ENCODE measurements at places on chromosomes 11 and 22. TPM values are rescaled to one million over a fixed set of nuclear protein-coding genes. Genes with fewer than 3 reads are reported as not detected.

GRCh38 chr11:85835263-85835662 is 19.9 kb upstream of the CCDC83 start:
- no peak for DNase-seq

The OR52N1 gene
- polyA plus RNA-seq, result not detected

The MS4A4A gene
- 4.7 TPM for polyA plus RNA-seq

- no peak for DNase-seq
These were observed 225.3 kb upstream of the B3GAT1 start for GRCh38 chr11:134637091-134638015.

The TEX54 gene
- 0.28 TPM for polyA plus RNA-seq

GRCh38 chr11:9884601-9885000 is 220.7 kb downstream of the SWAP70 start:
- DNase-seq, result no peak

The FIBIN gene
- 22.2 TPM for polyA plus RNA-seq

The OMP gene
- polyA plus RNA-seq, result 0.25 TPM

- no peak for DNase-seq
These were observed 6.1 kb downstream of the IFITM10 start for GRCh38 chr11:1744137-1744886.

- DNase-seq, result no peak
These were observed 260.0 kb downstream of the SOX6 start for GRCh38 chr11:16096336-16096735.

GRCh38 chr22:19612866-19613572 is 88.8 kb upstream of the CLDN5 start:
- DNase-seq, result no peak

DNA sequence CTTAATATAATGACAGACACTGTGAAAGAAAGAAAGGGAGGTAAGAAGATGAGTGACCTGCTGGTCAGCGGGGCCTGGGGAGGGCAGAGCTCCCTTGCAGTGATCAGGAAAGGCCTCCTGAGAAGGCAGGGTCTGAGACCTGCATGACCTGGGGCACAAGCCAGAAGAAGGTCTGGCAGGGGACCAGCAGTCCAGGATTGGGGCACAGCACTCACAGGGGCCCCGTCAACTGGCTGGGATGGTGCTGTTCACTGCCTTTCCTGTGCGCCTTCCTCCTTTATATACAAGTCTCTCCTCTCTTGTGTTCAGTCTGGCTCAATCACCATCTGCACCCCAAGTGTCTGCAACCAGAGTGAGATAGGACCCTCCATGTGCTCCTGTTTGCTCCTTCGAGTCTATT is 22.2 kb upstream of the SCARF2 start:
- no peak for DNase-seq

The C11orf16 gene
- polyA plus RNA-seq, result 0.38 TPM

DNA sequence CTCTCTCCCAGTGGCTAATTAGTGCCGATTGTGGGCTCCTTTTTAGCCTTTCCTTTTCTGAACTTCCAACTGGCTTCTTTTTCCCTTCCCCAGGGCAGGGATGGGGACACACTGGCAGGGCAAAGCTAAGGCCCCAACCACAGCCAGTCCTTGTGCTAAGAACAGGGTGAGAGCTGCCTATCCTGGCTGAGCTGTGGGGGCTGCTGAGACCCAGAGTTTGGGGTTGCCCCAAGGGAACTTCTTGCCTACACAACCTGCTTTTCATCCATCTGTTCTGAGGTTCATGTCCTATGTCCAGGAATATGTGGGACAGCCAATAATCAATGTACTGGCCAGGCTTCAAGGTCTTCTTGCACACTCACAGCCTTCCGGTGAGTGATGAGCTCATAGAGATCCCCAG is 10.0 kb upstream of the TPBGL start:
- no peak for DNase-seq

The ACR gene
- 0.25 TPM for polyA plus RNA-seq

GRCh38 chr11:69044111-69045013 is 4.4 kb upstream of the TPCN2 start:
- DNase-seq, result peak; percentile 72

The SLC22A6 gene
- 34.7 TPM for polyA plus RNA-seq

DNA sequence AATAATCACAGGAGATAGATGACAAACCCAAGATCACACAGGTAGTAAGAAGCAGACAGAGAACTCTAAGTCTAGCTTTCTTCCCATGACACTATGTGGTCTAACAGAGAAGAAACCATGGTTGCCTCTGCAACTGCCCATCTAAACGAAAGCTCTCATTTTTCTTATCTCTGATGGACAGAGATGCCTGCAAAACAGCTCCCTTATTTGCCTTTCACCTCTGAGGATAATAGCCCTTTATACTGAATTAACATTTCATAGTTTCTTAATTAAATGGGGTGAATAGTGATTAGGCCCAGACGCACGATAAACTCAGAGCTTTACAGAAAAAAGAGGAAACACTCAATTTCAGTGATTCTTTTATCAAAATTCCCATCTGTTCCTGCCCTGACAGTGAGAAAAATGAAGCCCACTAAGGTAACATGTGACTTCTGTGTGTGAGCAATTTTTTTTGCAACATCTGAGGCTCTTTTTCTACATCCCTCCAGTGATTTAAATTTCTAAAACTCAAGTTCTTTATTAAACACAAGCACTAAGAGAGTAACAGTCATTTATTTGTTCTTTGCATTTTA is 24.6 kb downstream of the OR2AG2 start:
- no peak for DNase-seq

- no peak for DNase-seq
These were observed 3.6 kb upstream of the MAPK8IP1 start for GRCh38 chr11:45881708-45882368.

GRCh38 chr11:133600786-133601185 is 68.5 kb upstream of the OPCML start:
- no peak for DNase-seq

DNA sequence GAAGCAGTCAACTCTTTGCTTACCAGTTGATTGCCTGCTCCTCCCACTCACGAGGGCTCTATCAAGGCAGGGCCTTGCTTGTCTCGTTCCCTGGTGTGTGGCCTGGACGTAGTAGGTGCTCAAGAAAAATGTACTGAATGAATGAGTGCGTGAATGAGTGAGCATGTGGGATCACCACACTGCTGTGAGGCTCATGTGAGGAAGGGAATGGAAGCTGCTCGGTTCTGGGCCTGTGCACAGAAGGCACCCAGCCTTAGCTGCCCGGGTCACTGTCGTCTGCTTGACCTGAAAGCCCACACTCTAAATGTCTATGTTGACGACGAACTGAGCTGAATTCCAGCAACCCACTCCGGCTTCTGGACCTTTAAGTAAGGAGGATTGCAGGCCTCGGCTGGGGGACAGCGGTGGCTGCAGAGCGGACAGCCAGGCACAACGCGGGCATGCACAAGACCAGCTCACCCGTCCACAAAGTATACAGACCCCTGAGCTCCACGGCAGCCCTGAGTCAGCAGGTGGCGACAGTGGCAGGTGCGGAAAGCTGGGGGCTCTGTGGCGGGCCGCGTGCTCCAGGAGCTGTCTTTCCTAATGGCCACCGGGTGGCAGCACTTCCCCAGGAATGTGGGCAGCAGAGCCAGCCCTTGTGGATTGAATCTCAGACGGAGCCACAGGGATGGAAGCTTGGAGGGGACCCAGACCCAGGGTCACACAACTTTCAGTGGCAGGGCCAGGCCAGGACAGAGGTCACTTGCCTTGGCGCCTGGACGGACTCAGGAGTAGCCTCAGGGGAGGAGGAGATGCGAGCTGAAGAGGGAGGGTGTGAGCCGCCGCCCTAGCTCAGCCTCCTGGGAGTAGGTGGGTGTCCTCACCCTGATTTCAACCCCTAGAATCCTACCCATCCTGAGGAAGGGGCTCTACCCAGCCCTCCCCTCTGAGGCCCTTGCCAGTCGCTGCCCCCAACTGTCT is 5.0 kb upstream of the PICK1 start:
- peak; percentile 65 for DNase-seq

The SCN3B gene
- 1.6 TPM for polyA plus RNA-seq

DNA sequence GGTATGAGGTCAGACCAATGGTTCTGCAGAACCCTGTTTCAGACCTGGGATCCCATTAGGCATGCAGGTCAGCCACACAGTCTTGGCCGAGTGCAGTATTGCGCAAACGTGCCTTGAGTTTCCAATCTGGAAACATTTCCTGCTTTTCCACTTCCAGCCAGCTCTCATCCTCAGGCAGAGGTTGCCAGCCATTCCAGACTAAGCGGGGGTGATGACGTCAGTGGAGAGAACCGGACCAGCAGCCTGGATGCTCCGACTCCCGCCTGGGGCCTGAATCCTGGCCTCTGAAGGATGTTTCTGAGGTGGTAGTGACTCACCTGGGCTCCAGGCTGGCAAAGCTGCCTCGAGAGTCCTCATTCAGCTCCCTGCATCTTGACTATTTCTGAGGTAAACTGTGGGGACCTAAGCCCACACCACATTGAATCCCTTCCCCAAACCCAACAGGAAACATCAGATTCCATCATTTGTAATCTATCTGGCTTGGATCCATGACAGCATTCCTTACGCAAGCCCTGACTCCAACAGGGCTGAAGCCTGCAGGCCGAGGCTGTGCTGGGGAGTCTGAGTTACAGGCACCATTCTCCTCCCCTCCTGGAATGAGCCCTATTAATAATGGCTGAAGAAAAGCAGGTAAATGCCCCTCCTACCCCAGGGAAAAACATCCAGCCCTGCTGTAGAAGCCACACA is 83.0 kb downstream of the ABTB2 start:
- peak; percentile 49 for DNase-seq

DNA sequence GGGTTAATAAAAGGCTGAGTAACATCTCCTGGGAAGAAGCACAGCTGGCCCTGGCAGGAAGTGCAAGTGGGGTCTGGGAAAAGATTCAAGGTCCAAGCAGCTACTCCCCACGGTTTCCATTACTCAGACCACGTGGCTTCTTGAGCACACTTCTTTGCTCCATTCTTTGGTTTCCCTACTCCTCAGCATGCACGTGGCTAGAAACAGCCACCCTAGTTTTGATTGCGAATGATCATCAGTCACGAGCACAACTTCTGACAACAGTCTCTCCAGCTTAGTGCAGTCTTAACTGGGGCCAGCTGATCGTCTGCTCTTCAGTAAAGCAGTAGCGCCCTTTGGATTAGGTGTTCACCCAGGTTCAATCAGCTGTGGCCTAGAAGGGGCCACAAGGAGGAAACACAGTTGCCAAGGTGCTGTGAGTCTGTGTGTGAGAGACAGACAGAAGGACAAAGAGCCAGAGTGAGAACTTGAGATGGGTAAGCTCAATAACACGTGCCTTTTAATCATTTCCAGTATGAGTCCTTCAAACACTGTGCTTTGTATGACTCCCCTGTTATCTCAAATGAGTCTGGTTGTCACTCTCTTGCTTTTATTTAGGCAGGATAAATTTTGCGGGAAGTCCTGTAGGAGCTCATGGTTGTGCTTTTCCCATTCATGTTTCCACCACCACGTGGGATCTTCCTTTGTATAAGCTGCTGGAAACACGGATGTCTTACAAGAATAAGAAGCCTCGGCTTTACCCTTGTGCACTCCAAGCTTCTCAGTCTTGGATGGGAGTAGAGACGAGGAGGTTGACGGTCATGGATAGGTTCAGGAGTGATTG is 901 bp upstream of the PARVA start:
- DNase-seq, result no peak

- no peak for DNase-seq
These were observed at the start of gene DSCAML1 for GRCh38 chr11:117796872-117797529. TSS of gene DSCAML1 (minus strand) at chr11:117797216. CDS start at chr11:117797079, 137 bp downstream.

DNA sequence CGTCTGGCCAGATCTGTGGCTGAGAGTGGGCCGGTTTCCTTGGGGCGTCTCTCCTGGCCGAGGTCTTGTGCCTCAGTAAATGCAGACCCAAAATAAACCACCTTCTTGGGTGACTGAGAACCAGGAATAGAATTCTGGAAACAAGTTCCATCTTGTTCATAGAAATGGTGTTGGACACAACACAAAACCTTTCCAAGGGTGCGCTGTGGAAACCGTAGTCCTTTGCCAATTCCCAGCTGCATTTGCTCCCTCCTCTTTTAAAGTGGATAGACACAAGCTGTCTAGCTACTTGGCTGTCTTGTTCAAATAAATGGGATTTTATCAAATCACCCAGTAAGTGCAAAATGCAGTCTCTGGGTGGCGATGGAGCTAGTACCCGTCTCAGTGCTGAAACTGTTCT is 300.2 kb downstream of the SHANK2 start:
- DNase-seq, result no peak

The APLNR gene
- 101 TPM for polyA plus RNA-seq

DNA sequence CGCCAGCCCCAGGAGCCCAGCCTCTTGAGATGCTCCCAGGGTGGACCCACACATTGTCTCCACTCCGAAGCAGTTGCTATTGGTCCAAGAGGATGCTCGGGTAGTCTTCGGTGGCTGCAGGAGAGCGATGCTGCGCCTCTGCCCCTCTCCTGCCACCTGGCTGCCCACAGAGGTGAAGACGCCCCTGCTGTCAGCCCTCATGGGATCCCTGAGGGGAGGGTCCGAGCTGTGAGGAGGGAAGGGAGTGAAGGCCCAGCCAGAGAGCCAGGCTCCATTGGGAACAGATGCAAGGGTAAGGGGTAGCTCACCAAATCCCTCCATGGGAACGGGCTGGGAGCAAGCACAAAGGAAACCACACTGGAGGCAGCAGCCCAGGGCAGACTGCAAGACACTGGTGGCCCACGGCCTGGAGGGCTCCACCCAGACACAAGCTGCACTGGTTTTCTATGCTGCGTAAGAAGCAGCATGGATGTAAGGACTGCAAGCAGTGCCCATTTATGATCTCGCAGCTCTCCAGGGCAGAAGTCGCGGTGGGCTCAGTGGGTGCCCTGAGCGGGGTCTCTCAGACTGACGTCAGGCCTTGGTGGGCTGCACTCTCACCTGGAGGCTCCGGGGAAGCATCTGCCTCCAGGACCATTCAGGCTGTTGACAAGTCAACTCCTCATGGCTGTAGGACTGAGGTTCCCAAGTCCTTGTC is 15.7 kb downstream of the TSPAN32 start:
- DNase-seq, result no peak

- no peak for DNase-seq
These were observed 9.8 kb downstream of the CHRDL2 start for GRCh38 chr11:74721479-74721835.

DNA sequence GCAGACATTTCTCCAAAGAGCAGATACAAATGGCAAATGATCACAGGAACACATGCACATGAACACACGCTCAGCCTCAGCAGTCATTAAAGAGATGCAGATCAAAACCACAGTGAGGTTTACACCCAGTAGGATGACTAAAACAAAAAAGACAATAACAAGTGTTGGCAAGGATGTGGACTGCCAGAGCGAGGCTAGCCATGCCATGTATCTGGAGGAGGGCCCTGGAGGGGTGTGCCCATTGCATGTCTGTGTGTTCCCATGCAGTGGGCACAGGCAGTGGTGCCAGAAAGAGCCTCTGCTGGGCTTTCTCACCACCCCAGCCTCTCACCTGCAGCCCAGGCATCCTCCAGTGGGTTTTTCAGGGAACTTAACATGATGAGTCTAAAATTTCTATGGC is 54.2 kb upstream of the KCNQ1OT1 start:
- no peak for DNase-seq
